ENCODE measurements at places on chromosomes 5 and 9.

- DNase-seq = no peak
Observed at GRCh38 chr5:178280631-178281030, 48.0 kb upstream of the PHYKPL start.

DNA sequence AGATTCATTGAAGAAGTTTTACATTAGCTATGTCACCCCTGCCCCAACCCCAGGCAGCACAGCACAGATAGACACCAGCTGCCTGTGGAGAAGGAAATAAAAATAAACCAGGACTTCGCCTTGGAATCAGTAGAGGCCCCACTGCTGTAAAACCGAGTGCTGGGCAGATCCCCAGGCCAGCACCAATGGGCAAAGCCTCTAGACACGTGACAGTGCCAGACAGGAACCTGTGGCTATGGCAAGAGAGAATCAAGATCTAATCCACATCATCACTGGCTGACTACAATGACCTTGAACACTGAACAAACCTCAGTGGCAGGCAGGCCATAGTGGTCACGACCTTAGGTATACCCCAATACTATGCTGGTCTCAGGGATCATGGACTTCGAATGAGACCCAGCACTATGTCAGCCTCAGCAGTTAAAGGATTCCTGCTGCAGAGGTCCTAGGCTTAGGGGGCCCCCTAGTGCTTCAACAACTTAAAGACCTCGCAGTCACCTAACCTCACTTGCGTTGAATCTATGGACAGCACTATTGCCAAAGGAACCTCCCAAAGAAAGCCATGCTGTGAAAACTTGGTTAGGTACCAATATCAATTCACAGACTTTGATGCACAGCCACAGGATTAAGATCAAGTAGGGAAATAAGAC, 2118.6 kb upstream of the C9orf72 start:
- DNase-seq = peak; percentile 70

DNA sequence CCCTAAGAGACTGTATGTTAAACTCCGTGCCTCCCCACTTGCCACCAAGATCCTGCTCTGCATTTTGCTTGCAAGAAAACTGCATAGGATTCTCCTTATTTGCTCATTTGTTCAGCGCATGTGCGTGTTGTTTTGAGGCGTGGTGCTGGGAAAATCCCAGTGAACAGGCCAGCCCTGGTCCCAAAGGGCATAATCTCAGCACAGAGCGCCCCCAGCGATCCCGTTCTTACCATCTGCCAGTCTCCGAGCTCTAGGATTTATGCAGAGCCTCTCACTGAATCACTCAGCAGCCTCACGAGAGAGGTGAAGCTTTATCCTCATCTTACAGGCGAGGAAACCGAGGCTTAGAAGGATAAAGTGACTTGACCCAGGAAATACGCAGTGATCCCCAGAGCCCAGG, 11.5 kb downstream of the PRRX2 start:
- DNase-seq = no peak

GRCh38 chr5:158234323-158235158, 375.6 kb upstream of the CLINT1 start:
- no peak for DNase-seq

DNA sequence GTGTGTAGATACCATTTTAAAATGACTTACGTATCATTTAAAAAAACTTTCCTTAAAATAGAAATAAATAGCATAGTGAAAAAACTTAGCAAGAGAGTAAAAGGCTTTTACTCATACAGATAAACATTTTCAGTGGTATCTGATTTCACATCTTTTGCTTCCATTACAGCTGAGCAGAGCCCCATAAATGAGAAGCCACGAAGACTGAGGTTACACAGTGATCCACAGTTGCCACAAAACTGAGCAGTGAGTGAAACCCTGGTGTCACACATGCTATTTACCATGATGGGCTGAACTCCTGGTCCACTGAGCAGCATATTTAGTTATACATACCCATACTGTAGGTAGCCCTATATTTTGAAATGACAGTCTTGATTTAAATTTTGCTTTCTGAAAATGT, 401.2 kb downstream of the KIAA0825 start:
- DNase-seq = no peak

GRCh38 chr9:114308361-114308950, 14.4 kb upstream of the ORM1 start:
- no peak for DNase-seq

All from NCI-H2081 (cell line).